GM23338 (cell line): ENCODE measurements at places on chromosomes 2 and 18. TPM values are rescaled to one million over a fixed set of nuclear protein-coding genes. Genes with fewer than 3 reads are reported as not detected.

DNA sequence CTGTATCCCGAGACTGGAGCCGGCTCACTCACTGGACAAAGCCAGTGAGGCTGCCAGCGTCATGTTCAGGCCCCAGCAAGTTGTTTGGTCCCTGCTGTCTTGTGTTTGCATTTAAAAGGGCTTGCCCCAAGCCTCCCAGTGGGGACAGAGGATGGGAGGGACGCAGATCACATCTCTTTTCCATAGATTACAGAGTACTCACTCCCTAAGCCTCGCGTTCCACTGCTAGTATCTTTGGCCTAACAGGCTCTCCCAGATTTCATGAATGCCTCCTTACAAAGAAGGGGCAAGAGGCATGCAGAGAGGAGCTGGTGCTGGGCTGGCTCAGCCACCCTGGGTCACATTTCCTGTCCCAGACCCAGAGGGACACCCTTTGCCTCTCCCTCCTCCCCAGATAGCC is 59.1 kb downstream of the CMPK2 start:
- DNase-seq: peak; percentile 74

- DNase-seq: no peak
Observed at GRCh38 chr18:63405986-63406385, 16.3 kb downstream of the VPS4B start.

Gene GALR1
- 0.19 and 0.32 TPM in 2 replicates for polyA plus RNA-seq

GRCh38 chr2:236642584-236643291 is 73.1 kb downstream of the ACKR3 start:
- peak; percentile 54 for DNase-seq

- DNase-seq: no peak
Observed at GRCh38 chr18:8411492-8411891, 197.7 kb upstream of the RAB12 start.

Gene G6PC2
- not detected in 2 replicates for polyA plus RNA-seq

- no peak for DNase-seq
Observed at GRCh38 chr2:164053021-164053420, 317.2 kb upstream of the FIGN start.

DNA sequence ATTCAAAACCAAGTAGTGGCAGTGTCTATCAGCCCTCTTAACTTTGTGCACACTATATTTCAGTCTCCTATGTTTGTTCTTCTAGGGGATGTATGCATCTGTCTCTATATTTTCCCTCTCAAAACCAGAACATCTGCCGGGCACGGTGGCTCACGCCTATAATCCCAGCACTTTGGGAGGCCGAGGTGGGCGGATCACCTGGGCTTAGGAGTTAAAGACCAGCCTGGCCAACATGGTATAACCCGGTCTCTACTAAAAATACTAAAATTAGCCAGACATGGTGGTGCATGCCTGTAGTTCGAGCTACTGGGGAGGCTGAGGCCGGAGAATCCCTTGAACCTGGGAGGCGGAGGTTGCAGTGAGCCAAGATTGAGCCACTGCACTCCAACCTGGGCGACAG is 9.9 kb upstream of the GAREM2 start:
- no peak for DNase-seq

GRCh38 chr18:12282442-12283039 is 25.5 kb upstream of the TUBB6 start:
- DNase-seq: no peak

Gene ZNF519
- 22.8 and 29.4 TPM in 2 replicates for polyA plus RNA-seq

- no peak for DNase-seq
Observed at GRCh38 chr2:126303113-126303512, 352.8 kb upstream of the GYPC start.

GRCh38 chr2:102144128-102144527 is 1.6 kb downstream of the IL1R1 start:
- no peak for DNase-seq

- DNase-seq: no peak
Observed at GRCh38 chr18:52620926-52621439, 281.0 kb downstream of the DCC start.

Gene COL6A3
- polyA plus RNA-seq: 1.2 TPM in 2 replicates

Gene PROKR1
- 0.61 and 1.1 TPM in 2 replicates for polyA plus RNA-seq

GRCh38 chr2:95122197-95122551 is 566 bp upstream of the MRPS5 start:
- no peak for DNase-seq

DNA sequence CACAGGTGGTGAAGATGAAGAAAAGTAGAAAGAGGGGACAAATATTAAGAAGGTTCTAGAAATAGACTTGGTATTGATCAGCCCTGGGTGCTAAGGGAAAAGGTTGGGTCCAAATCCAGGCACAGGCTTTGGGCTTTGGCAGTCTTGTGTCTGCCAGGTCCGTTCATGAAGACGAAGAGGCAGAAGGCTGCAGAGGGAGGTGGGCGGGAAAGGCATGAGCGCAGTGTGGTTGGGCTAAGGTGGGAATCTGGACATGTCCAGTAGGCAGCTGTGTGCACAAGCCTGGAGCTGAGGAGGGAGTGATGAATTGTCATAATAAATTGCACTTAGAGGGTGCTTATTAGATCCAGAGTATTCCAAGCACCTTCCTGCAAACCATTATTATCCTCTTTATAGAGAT is 105.7 kb upstream of the TEX51 start:
- no peak for DNase-seq

Gene GAD1
- 0.34 TPM in 1 of 2 replicates, not detected in the other for polyA plus RNA-seq

Gene LCT
- not detected in 2 replicates for polyA plus RNA-seq

GRCh38 chr18:77079954-77080682 is 52.5 kb downstream of the MBP start:
- no peak for DNase-seq

- no peak for DNase-seq
Observed at GRCh38 chr2:187956906-187957534, 334.7 kb upstream of the GULP1 start.

GRCh38 chr2:68537011-68537410 is 69.6 kb downstream of the APLF start:
- no peak for DNase-seq

DNA sequence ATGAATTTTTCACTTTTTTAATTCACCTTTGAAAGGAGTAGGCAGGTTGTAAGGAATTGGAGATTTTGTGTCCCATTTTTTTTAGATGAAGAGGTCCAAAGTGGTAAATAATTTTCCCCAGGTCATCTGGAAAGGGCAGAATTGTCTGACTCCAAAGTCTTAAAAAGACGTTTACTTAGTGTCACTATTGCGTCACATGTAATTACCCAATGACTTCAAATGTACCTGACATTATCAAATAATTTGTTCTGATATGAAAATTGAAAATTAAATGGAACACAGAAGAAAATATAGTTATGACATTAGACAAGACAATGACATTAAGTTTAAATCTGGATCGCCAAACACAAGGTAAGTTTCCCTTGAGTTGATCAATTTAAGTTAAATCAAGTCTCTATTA is 24.2 kb upstream of the NBEAL1 start:
- no peak for DNase-seq

Gene RAPGEF4
- polyA plus RNA-seq: 0.80 and 1.7 TPM in 2 replicates

- DNase-seq: no peak
Observed at GRCh38 chr2:182542501-182543258, 115.8 kb upstream of the PDE1A start.

Gene GRP
- polyA plus RNA-seq: not detected in 2 replicates

DNA sequence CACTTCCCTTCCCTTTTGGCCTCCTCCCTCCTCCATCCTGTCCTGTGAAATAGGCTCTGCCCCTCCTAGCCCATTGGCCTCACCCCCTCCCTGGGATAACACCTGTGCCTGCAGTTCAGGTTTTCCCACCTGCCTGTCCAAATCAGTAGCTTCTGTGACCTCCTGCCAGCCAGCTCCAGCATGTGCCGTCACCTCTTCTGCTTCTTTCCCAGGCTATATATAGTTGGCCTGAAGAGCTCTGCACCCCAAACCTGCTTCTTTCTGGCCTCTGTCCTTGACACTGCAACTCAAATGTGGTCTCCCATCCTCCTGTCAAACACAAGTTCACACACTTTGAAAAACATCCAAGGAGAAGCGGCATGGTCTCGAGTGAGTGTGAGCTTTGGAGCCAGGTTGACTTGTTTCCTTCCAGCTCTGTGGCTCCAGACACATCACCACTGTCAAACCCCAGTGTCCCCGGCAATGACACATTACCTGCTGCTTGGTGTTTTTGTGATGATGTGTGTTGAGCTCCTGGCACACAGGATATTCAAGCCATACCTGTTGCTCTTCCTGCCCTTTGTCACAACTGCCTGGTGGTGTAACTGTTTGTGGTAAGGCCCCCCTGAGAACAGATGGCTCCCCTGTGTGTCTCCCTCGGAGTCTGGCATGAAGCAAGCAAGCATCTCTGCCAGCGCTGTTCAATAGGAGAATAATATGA is 143.6 kb upstream of the DAPL1 start:
- no peak for DNase-seq

Gene SKOR2
- polyA plus RNA-seq: 0.10 TPM in 1 of 2 replicates, not detected in the other

GRCh38 chr2:98734162-98734561 is 3.2 kb upstream of the MGAT4A start:
- no peak for DNase-seq

DNA sequence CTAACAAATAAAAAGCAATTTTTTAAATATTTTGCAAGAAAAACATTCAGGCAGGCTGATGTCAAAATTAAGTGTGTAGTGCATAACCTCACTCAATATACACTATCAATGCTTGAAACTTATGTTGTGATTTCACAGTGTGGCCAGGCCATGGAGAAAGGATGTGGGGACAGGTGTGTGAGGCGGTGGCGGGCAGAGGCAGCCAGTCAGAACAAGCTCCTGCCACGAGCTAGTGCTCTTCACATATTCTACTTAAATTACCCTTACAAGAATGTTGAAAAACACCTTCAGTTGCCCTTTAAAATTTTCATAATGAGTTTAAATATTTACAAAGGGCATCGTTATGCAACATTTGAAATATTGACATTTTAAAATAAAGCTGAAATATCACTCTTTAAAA is 43.2 kb downstream of the CYB5A start:
- DNase-seq: no peak

Gene EVX2
- polyA plus RNA-seq: not detected in 2 replicates

Gene NYAP2
- polyA plus RNA-seq: not detected in 2 replicates

GRCh38 chr2:46001741-46002506 is 295.3 kb upstream of the EPAS1 start:
- DNase-seq: no peak

Gene FAM228A
- polyA plus RNA-seq: 0.11 and 0.49 TPM in 2 replicates

Gene CNTNAP5
- 0.50 and 0.57 TPM in 2 replicates for polyA plus RNA-seq

- DNase-seq: no peak
Observed at GRCh38 chr2:229126066-229126465, 145.0 kb downstream of the PID1 start.

DNA sequence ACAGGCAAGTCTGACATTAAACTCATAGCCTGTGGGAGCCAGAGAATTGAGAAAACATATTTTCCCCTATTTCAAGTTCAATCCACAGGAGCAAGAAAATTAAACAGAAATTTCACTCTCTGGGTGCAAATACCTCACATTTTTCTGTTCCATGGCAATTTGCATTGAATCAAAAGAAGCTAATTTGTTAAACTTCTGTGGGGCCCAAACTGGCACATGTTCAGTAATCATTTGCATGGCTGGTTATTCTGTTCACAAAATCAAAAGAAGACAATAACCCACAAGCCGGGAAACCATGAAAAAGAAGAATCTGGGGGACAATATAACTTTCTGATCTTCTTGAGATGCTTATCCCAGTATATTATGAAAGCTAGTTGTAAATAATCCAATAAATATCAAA is 363.1 kb downstream of the LRP1B start:
- no peak for DNase-seq
